ENCODE measurements at places on chromosomes 3 and 15.

DNA sequence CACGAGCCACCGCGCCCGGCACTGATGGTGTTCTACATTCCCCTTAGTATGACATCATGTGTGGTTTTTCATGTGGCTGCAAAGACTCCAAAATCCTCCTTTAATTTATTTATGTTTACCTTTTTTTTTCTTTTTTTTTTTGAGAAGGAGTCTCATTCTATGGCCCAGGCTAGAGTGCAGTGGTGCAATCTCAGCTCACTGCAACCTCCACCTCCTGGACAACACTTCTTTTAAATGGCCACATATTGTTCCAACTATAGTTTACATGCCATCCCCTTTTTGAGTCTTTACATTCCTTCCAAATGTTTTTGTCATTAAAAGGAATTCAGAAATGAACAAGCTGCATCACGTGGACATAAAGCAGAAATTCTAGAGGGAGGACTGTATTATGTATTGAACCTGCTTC, 10.3 kb upstream of the CDV3 start:
- no peak for DNase-seq

GRCh38 chr3:155032918-155033317, 47.2 kb upstream of the MME start:
- DNase-seq, result no peak

DNA sequence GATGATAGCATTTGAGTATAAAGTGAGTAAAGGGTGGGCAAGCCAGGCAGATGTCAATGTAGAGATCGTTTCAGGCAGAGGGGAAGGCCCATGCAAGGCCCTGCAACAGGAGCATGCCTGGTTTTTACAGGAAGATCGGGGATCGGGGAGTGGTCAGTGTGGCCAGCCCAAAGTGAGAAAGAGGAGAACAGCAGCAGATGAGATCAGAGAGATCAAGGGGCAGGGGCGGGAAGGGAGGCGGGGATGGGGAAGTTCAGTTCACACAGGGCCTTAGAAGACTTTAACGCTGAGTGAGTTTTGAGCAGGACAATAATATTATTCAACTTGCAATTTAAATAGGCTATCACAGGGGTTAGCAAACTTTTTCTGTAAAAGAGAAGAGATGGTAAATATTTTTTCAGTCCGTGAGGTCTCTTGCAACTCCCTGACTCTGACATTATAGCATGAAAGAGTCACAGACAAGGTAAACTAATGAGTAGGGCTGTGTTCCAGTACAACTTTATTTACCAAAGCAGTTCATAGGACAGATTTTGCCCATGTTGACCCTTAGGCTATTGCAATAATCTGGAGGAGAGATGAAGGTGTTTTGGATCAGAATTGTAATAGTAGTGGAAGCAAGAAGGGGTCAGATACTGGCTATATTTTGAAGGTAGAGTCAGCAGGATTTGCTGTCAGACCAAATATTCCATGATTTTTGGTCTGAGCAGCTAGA, 12.4 kb upstream of the CD47 start:
- no peak for DNase-seq

- no peak for DNase-seq
These were observed 289.1 kb downstream of the ADAMTSL3 start for GRCh38 chr15:83943043-83943442.

GRCh38 chr15:88255484-88256278, 858 bp downstream of the NTRK3 start:
- DNase-seq, result peak; percentile 19

GRCh38 chr3:157982359-157982758, 123.9 kb downstream of the SHOX2 start:
- no peak for DNase-seq

GRCh38 chr15:26518885-26519284, 254.0 kb downstream of the GABRB3 start:
- DNase-seq, result no peak

DNA sequence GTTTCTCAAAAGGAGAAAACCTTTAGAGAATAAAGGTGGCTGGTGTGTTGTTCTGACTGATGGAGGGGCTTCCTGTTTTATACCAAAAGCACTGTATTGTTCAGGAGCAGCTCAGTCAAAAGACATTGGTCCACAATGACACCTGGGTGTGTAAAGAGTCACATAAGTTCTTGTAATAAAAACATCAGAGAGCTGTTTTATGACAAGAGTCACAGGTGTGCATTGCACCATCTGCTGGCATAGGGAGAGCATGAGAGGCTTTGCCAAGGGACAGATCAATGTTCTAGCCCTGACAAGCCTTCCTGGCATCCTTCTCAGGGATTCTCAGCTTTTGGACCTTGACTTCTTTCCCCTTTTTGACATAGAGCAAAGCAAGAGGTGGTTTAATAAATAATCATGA, 20.4 kb downstream of the ARPP21 start:
- no peak for DNase-seq

DNA sequence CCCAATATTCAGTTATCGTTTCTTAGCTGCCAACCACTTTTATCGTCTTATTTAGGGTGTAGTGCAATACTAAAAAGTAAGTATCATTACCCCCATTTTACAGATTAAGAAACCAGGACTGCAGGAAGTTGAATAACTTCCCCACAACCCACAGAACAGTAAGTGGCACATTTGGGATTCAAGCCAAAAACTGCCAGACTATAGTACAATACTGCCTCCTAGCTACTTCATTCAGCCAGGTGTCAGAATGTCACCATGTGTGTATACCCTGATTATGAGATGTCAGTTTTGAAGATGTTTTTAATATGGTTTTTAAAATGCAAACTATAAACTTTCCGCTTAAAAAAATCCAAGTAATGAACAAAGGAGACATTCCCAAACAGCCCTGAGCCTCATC, 74.2 kb upstream of the PROK2 start:
- DNase-seq, result peak; percentile 54

- no peak for DNase-seq
These were observed 65.5 kb upstream of the ADAMTSL3 start for GRCh38 chr15:83588441-83588840.

DNA sequence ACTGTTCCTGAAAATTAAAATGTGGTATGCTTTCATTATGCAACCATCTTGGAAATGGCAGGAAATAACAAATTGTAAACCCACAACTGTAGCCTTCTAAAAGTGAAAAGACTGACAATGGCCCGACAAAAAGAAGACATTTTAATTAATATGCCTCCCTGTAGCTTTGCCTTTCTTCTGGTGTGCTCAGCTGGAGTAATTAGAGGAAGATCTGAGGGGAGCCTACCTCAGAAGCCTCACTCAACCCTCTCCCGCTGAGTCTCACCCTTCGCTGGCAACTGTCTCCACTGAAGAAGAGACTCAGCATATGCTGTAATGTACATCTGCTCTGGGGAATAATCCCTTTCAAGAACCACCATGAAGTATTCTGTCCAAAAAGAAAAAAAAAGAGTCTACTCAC, 104.7 kb upstream of the SETMAR start:
- DNase-seq, result no peak

GRCh38 chr3:17027318-17027717, 142.6 kb downstream of the PLCL2 start:
- no peak for DNase-seq

- DNase-seq, result no peak
These were observed 51.7 kb downstream of the ANXA2 start for GRCh38 chr15:60346077-60346476.

GRCh38 chr3:26989037-26989436, 366.5 kb downstream of the LRRC3B start:
- no peak for DNase-seq

- no peak for DNase-seq
These were observed 99.0 kb downstream of the SEMA5B start for GRCh38 chr3:122928396-122929187.

- peak; percentile 71 for DNase-seq
These were observed 134.3 kb downstream of the VGLL4 start for GRCh38 chr3:11509173-11510000.

- DNase-seq, result peak; percentile 53
These were observed 4.8 kb downstream of the CSRNP1 start for GRCh38 chr3:39148435-39149058.

Data from Ammon's horn (tissue), 1 donor.